ENCODE measurements at places on chromosomes 7 and 10.

DNA sequence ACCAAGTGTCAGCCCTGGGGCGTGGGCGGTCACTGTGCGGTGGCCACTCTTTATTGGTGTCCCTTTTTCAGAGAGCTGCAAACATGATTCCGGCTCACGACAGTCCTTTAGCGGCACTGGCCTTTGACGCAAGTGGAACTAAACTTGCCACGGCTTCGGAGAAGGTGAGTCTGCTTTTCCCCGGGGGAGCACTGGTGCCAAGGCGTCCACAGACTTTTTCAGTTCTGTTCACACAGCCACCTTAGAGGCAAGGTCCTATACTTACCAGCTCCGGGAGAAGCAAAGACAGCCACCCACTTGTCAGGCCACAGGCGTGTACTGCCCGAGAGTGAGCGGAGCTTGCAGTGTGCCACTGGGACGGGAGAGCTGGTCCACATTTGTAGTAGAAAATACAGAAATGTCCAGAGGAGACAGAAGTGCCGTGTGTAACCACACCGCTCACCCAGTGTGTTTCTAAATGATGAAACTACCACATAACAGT lies 27.9 kb downstream of the WIPI2 start:
- no peak for DNase-seq

GRCh38 chr7:68423356-68423755 lies 1174.9 kb upstream of the AUTS2 start:
- no peak for DNase-seq

DNA sequence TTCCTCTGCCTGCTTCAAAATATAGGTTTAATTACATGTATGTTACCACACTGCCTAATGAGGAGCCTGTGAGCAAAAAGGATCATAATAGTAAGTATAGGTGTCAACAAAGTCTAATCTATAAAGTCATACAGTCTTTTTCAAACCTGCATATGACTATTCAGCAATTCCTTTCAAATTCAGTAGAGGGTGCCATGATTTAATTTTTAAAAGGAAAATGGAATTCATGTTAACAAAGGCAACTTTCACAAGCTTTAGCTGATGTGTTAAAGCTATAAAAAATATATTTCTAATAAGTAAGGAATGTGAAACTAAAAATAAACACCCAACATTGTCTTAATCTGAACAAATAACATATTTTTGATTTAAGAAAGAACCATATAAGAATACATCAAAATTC lies 52.1 kb downstream of the MPP7 start:
- DNase-seq: no peak

DNA sequence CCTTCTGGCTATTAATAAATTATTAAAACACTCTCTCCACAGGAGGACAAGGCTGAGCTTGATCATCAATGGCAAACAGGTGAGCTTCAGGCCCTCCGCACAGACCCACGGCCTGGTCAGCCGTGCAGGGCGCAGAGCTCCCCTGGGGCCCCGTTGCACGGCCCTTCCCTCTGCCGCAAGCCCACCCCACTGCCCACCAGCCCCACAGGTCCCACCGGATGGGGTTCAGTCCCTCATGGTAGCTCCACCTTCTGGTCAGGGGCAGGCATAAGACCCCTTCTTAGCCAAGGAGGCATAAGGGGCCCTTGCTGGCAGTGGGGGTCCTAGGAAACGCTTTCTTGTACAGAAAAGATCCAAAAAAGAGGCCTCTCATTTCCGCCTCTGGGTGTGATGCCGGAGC lies 84.6 kb downstream of the MAD1L1 start:
- DNase-seq: no peak

DNA sequence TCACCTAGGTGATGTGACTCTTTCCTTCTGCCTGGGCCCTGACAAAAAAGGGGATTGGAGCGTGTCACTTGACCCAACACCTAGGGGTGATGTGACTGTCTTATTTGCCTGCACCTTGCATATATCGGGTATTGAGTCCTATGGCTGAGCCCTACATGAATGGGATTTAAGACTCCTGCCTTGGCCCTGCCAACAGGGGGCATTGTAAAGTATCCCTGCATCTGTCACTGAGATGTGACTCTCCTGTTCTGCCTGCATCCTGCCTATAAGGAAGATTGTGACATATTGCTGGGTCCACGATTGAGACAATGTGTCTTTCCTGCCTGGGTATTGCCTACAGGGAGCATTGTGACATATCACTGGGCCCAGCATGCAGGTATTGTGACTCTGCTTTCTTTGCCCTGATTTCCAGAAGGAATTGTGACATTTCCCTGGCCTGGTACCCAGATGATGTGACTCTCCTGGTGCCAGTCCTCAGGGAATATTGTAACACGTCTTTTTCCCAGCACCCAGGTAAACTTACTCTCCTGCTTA lies 14.2 kb upstream of the ZNF107 start:
- no peak for DNase-seq

DNA sequence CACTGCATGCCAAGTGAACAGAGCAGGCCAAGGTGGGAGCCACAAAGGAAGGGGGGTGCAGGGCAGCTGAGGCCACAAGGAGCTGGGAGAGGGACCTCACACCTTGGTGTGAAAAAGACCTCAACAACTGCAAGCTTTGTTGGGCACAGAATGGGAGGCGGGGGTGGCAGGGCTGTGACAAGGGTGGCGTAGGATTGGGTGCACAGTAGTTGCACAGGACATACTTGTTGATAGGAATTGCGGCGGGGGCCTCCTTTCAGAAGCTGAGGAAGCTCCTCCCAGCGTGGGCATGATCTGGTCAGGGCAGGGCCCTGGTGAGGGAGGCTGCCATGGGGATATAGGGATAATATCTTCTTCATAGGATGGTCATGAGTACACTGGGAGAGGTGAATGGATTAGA lies 25.8 kb downstream of the POLL start:
- no peak for DNase-seq

- no peak for DNase-seq
Observed at GRCh38 chr7:106463851-106464611, 179.2 kb upstream of the NAMPT start.

DNA sequence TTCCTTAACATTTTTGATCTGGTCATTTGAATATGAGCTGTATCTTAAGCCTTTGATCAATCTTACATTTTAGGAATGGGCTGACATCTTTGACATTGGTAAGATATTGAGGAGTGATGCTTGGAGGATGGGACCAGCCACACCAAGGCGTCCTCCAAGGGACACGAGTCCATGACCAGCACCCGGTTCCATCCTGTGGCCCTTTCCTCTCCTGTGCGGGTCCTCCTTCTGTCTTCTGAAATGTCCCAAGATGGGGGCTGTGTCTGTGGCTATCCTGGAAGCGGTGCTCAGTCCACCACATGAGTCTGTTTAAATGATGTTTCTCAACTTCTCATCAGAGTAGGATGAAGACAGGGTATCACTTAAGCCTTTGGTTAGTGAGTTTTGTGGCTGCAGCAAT lies 67.3 kb upstream of the SHH start:
- no peak for DNase-seq

- DNase-seq: no peak
Observed at GRCh38 chr7:2947058-2947780, 96.4 kb downstream of the CARD11 start.

GRCh38 chr10:11876324-11876723 lies 53.2 kb downstream of the PROSER2 start:
- DNase-seq: no peak

DNA sequence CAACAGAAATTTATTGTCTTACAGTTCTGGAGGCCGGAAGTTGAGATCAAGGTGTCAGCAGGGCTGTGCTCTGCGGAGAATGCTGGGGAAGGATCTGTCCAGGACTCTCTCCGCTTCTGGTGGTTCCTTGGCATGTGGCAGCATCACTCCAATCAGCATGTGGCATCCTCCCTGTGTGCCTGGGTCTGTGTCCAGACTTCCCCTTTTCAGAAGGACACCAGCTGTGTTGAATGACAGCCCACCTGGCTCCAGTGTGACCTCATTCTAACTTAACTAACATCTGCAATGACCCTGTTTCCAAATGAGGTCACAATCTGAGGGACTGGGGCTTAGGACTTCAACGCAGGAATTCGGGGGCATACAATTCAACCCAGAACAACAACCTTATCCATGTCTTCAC lies 141.9 kb downstream of the BMS1 start:
- no peak for DNase-seq

- DNase-seq: peak; percentile 23
Observed at GRCh38 chr7:151313857-151314256, 27.8 kb upstream of the NUB1 start.

DNA sequence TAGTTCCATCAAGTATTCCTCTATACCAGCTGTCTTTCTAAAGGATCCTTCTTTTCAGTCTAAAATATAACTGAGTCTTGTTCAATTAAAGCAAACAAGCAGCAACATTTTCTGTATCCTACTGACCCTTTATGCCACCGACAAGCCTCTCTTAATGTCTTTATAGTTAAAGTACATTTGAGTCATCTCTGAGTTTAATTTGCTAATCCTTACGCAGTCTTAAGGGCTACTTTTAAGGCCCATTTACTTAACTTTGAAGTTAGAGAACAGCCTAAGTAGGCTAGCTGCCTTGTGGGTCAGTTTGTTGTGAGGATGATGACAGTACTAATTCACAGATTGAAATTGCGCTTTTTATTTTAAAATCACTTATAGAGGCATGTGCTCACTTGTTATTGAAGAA lies 265.5 kb upstream of the FERD3L start:
- no peak for DNase-seq

- no peak for DNase-seq
Observed at GRCh38 chr7:104367926-104368325, 39.5 kb downstream of the LHFPL3 start.

DNA sequence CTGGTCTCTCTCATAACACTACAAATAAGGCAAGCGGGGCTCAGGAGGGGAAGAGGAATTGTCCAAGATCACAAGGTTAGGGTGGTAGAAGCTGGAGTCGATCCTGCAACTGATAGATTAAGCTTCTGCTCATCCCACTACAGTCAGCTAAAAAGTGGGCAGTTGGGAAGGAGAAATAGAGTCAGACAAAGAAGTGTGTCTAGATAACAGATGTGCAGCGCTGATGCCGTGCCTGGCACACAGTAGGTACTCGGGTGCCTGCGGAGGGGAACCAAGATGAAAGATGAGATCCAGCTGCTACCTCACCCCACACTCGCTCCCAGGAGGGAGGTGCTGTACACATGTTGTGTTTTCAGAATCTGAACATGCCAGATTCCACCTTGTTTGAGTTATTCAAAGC lies 48.1 kb upstream of the TECTB start:
- no peak for DNase-seq

- no peak for DNase-seq
Observed at GRCh38 chr10:132828681-132829080, 42.7 kb upstream of the NKX6-2 start.

DNA sequence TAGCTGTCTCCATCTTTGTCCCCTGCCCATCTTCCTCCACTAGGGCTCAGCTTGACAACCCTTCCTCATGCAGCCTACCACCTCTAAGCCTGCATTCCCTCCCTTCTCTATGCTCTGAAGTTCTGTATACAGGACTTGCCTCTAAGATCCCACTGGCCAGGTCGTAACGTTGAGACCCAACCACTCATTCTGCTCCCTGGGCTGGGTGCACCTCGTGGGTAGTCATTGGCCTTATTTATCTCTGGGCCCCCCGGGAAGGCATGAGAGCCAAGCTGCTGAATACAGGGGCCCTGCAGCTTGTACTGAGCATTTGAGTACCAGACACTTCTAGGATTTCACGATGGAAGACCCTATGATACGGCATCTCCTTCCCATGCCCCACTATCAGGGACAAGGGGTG lies 31.2 kb downstream of the MYL10 start:
- no peak for DNase-seq

DNA sequence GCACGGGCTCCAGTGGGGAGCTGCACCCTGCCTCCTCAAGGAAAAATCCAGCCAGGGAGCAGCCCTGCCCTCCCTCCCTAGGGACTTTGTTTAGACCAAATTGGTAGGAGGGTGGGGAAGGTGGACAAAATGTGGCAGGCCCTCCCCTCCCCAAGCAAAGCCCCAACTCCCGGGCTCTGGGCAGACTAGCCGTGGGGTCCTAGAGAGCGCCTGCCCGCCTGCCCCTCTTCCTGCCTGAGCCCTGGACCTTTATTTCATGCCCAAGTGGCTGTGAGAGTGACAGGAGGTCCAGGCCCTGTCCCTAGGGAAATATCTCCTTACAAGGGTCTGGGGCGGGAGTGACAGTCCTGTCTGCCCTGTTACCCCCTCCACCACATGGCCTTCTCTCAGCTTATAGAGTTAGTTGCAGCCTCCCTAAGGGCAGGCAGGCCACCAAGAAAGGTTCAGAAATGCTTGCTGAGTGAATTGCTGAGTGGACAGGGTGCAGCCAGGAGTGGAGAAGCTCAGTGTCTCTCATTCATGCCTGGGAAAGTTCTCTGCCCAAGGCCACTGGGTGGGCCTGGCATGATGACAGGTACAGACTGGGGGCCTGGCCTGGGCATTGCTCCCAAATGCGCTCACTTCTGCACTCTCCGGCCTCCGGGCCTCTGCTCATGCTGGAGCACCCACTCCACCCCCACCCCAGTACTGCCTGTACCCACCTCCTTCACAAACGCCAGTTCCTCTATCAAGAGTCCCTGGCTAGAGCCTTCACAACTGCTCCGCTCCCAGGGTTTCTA lies 25.2 kb downstream of the DNAJB12 start:
- DNase-seq: no peak

DNA sequence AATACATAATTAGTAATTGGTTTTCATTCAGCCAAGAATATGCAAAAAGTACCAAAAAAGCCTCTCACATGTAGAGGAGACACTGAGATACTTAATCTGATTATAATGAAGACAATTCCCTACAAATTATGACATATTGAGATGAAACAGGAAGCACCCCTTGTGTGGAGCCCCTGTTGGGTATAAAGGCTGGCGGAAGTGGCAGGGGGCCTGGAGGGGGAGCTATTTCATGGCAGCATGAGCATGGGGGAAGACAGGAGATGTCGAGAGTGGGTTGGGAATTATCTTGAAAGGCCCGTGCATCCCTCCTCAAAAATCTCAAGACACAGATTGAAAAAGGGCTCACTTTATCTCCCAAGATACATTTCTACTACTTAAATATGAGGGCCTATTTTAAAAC lies 96.9 kb downstream of the PIP4K2A start:
- no peak for DNase-seq

GRCh38 chr10:119290301-119291048 lies 83.1 kb downstream of the GRK5 start:
- no peak for DNase-seq

GRCh38 chr7:147245274-147245673 lies 1128.7 kb downstream of the CNTNAP2 start:
- peak; percentile 43 for DNase-seq

- DNase-seq: no peak
Observed at GRCh38 chr7:92678291-92678920, 88.2 kb upstream of the FAM133B start.

- no peak for DNase-seq
Observed at GRCh38 chr7:120994512-120995410, 6.2 kb downstream of the CPED1 start.

GRCh38 chr10:68261132-68261856 lies 29.4 kb upstream of the ATOH7 start:
- no peak for DNase-seq

- DNase-seq: no peak
Observed at GRCh38 chr7:25541877-25542276, 313.6 kb upstream of the NPVF start.

All from activated CD4-positive, alpha-beta T cell treated with anti-CD3 and anti-CD28 coated beads for 48 hours (primary cell).